ENCODE measurements at places on chromosomes 5 and 9.

DNA sequence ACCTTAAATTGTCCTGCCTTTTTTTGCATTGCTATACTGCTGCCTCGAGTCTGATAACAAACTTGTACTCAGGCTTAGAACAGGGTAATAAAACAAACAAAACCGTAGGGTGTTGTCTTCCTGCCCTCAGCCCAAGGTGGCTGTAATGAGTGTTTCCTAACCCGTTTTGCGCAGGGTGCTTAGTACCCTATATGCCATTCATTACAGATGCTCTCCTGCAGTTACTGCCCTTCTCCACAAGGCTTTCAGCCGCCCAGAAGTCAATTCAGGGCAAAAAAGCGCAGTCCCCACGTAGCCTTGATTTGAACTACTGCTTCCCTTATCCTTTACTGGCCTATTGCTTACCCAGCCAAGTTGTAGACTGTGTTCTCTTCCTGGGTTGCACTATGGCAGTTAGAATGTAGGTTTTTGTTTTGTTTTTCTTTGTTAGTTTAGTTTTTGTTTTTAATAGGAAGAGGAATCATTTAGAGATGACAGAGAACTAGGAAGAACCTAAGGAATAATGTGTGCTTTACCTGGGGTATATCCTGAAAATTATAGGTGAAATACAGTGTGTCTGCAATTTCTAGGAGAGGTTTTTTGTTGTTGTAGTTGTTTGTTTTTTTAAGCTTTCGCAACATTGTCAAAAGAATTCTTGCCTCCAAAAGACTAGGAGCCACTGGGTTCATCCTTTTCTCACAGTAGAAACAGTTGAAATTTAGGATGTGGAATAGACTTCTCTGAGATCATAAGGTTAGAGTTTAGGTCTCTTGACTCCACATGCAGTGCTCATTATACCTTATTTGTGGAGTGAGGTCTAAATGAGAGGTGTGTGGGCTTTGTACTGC, 1.3 kb downstream of the HMGXB3 start:
- DNase-seq: no peak
- H3K27ac ChIP-seq: peak overlapping the region; percentile 69
- no peaks in the 10 kb centered on the region for H3K27me3 ChIP-seq
- peaks cover 16% of the 10 kb centered on the region for H3K4me1 ChIP-seq
- peak overlapping the region; percentile 60 for H3K4me3 ChIP-seq
- peaks cover 42% of the 10 kb centered on the region for H3K36me3 ChIP-seq

- H3K4me3 ChIP-seq: no peak overlapping the region
- no peaks in the 10 kb centered on the region for H3K36me3 ChIP-seq
- DNase-seq: no peak
- no peaks in the 10 kb centered on the region for H3K27me3 ChIP-seq
Observed at GRCh38 chr5:150616506-150616905, 24.0 kb upstream of the SYNPO start.

GRCh38 chr5:152288917-152289595, 116.0 kb downstream of the NMUR2 start:
- no peak overlapping the region for H3K27ac ChIP-seq
- no peaks in the 10 kb centered on the region for H3K27me3 ChIP-seq
- H3K36me3 ChIP-seq: no peaks in the 10 kb centered on the region
- no peaks in the 10 kb centered on the region for H3K4me1 ChIP-seq

DNA sequence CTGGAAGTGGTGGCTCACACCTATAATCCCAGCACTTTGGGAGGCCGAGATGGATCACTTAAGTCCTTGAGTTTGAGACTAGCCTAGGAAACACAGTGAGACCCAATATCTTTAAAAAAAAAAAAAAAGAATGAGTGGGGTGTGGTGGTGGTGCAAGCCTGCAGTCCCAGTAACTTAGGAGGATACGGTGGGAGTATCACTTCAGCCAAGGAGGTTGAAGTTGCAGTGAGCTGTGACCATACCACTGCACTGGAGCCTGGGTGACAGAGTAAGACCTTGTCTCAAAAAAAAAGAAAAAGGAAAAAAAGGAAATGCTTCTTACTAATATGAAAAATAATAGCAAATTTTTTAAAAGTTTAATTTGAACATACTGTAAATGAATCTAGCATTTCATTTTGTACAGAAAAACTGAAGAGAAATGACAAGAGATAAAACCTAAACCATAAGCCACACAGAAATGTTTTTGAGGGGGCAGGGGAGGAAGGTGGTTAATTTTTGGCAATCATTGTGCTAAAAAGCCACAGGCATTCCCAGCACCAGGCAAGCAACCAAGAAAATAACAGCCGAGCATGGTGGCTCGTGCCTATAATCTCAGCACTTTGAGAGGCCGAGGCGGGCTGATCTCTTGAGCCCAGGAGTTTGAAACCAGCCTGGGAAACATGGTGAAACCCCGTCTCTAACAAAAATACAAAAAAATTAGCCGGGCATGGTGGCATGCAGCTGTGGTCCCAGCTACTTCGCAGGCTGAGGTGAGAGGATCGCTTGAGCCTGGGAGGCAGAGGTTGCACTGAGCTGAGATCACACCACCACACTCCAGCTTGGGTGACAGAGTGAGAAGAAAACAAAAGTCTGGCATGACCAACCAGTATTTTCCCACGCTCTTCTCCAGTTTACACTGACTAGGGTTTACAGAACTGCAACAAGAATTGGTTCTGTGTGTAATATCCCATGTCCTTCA, 114.5 kb upstream of the NR5A1 start:
- no peaks in the 10 kb centered on the region for H3K36me3 ChIP-seq
- no peak overlapping the region for H3K4me3 ChIP-seq
- H3K27me3 ChIP-seq: no peaks in the 10 kb centered on the region

GRCh38 chr5:127070243-127070642, 3.1 kb downstream of the C5orf63 start:
- peaks cover 46% of the 10 kb centered on the region for H3K36me3 ChIP-seq
- no peaks in the 10 kb centered on the region for H3K4me1 ChIP-seq
- no peak overlapping the region for H3K27ac ChIP-seq
- H3K4me3 ChIP-seq: no peak overlapping the region

DNA sequence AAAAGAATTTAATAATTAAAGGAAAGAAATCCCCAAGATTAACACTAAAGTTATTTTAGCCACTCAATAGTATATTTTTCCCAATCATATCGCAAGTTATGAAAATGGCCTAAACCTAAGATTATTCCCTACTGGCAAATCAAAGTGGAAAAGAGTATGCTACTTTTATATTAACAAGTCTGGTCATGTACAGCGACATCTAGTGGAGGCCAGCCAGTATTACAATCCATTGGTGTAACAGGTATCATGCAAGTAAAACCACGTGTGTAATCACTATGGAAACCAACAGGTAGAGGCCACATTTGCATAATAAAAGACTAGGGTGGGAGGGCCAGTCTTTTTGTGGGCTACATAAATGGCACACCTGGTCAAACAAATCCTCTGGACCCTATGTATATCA, 976.4 kb upstream of the CDH9 start:
- no peaks in the 10 kb centered on the region for H3K27me3 ChIP-seq
- H3K27ac ChIP-seq: no peak overlapping the region
- no peak overlapping the region for H3K4me3 ChIP-seq
- no peaks in the 10 kb centered on the region for H3K36me3 ChIP-seq
- H3K4me1 ChIP-seq: peaks cover 2% of the 10 kb centered on the region

GRCh38 chr5:107502676-107503060, 168.1 kb downstream of the EFNA5 start:
- H3K27ac ChIP-seq: peak overlapping the region; percentile 5
- H3K4me3 ChIP-seq: no peak overlapping the region
- DNase-seq: no peak
- H3K27me3 ChIP-seq: no peaks in the 10 kb centered on the region
- H3K4me1 ChIP-seq: peaks cover 17% of the 10 kb centered on the region
- no peaks in the 10 kb centered on the region for H3K36me3 ChIP-seq
